ENCODE measurements at places on chromosomes 1 and 21. TPM values are rescaled to one million over a fixed set of nuclear protein-coding genes. Genes with fewer than 3 reads are reported as not detected.

DNA sequence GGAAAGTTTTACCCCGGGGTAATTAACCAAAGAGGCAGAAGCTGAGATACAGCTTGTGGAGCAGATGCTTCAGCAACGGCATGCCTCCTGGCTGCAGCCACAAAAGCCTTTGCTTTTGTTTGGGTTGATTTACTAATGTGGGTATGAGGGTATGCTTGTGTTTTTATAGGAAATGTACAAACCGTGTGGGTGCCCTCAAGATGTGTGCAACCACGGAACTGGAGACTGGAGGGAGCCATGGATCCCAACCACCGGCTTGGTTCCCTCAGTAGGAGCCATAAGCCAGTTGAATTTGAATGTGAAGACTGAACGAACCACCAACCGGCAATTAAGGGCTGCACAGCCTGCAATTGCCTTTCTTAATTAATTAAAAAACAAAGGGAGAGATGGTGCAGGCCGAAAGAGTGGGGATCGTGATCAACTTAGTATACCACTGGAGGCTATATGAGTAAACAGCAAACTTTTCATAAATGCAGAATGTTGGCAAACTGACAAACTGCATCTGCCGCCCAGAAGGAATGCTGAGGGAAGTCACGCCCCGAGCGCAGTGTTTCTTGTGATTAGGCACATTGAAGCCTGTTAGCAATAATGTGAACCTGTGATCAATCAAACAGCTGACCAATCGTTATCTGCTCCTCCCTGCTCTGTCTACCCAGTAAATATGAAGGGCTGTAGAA, 104.1 kb downstream of the DISP1 start:
- no peak for DNase-seq

- no peak for DNase-seq
Observed at GRCh38 chr1:217781056-217781455, 149.9 kb downstream of the SPATA17 start.

- DNase-seq, result no peak
Observed at GRCh38 chr1:200774735-200775444, 36.2 kb downstream of the CAMSAP2 start.

Gene S100A9
- polyA plus RNA-seq, result 18.8 TPM

GRCh38 chr1:181608948-181609347, 125.6 kb downstream of the CACNA1E start:
- DNase-seq, result no peak

Gene CHI3L2
- polyA plus RNA-seq, result 69.0 TPM

GRCh38 chr1:192732787-192733186, 76.1 kb upstream of the RGS2 start:
- DNase-seq, result no peak

Gene HSD3B2
- not detected for polyA plus RNA-seq

DNA sequence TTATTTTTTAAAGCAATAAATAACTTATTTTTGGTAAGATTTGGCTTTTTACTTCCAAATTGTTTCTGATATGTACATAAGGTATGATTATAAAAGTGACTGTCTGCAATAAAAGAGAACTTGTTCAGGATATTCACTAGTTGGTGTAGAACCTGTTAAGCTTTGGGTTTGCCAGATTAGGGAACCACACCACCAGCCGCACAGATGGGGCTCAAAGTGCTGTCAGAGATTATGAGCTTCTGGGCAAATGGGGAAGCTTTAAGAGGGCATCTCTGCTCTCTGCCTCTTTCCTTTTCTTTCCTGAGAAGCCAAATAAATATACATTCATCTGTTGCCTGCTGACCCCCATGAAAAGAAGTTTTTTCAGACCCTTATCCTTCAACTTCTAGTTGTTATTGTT, 25.4 kb downstream of the IVNS1ABP start:
- no peak for DNase-seq

- DNase-seq, result no peak
Observed at GRCh38 chr1:64838486-64838885, 93.6 kb downstream of the RAVER2 start.

DNA sequence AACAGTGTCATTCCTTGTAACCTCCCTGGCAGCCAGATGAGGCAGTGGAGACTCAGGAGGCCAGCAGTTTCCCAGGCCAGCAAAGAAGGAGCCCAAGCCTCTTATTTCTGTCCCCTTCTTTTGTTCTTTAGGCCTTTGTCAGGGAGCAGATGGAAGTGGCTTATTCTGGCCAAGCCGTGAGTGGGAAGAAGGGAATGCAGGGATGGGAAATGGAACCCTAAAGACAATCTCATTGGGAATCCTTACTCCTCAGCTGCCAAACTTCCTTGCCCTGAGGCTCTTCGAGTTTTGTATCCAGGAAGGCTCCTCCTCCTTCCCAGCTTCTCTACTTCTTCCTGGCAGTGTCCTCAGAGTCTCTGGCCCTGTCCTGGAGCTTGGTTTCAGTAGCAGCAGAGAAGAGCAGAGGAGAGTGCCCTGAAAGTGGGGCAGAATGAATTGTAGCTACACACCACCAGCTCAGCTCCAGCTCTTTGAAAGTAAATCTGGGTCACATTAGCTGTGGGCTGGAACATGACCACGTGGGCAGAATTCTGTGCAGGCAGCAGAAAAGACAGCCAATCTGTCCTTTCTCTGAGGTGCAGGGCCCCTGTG, 63.9 kb downstream of the NDUFS5 start:
- DNase-seq, result no peak

- DNase-seq, result no peak
Observed at GRCh38 chr1:28761189-28761588, 24.4 kb downstream of the YTHDF2 start.

GRCh38 chr1:189027512-189027911, 1450.2 kb downstream of the BRINP3 start:
- no peak for DNase-seq

DNA sequence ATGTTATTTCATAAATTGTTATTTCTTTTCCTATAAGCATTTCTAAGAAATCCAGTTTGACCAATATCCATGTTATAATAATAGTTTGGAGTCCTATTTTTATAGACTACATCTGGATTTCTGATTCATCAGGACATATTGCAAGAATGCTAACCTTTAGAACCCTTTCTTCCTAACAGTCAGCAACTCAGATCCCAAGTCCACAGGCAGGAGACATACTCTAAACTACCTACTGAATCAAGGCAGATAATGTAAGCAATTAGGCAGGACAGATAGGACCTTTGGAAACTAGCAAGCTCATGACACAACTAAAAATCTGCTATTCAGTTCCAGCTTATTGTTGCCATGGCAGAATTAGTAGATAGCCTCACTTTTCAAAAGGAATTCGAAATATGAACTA, 104.1 kb downstream of the DENND1B start:
- no peak for DNase-seq

Gene PCAT6
- not detected for polyA plus RNA-seq

DNA sequence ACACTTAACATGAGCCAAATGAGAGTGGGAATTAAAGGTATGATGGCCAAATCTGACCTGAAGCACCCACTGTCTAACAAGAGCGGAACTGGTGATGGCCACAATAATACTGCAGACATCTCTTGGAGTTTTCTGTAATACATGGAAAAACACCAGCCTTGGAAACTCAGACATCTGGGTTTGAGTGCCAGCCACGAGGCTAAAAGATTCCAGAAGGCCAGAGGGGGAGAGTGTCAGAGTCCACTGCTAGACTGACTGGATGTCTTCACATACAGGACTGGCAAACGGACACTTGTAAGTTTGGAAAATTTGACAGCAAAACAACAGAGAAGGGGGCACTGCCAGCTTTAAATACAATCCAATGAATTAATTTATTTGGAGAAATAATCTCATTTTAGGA, 175.1 kb downstream of the ADSS2 start:
- DNase-seq, result no peak

DNA sequence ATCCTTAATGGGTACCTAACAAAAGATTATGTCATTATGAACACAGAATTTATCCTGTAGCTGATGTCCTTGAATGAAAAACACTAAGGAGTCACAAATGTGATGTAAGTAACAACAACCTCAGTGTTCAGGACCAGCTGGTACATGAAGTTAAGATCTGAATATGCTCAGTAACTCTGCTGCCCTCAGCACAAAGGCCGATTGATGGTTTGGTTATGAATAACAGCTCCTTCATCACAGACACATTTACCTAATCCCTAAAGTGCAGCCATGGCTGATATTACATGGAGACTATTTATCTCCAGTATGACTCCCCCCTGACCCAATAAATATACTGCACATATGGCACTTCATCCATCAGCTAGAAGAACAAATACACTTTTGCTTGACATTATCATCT, 75.2 kb downstream of the PLPPR5 start:
- no peak for DNase-seq

- DNase-seq, result no peak
Observed at GRCh38 chr1:35175098-35175576, 17.8 kb downstream of the SFPQ start.

Gene SPATA46
- polyA plus RNA-seq, result not detected

- DNase-seq, result no peak
Observed at GRCh38 chr1:36170643-36171412, 14.9 kb downstream of the MAP7D1 start.

GRCh38 chr1:227789084-227790033, 26.1 kb upstream of the PRSS38 start:
- DNase-seq, result no peak

Gene FAM131C
- polyA plus RNA-seq, result not detected

All from naive thymus-derived CD8-positive, alpha-beta T cell (primary cell).